ENCODE measurements at places on chromosomes 1 and 21. TPM values are rescaled to one million over a fixed set of nuclear protein-coding genes. Genes with fewer than 3 reads are reported as not detected.

GRCh38 chr1:243470502-243470901 is 214.7 kb downstream of the SDCCAG8 start:
- no peak for DNase-seq

Gene A3GALT2
- polyA plus RNA-seq, result not detected

DNA sequence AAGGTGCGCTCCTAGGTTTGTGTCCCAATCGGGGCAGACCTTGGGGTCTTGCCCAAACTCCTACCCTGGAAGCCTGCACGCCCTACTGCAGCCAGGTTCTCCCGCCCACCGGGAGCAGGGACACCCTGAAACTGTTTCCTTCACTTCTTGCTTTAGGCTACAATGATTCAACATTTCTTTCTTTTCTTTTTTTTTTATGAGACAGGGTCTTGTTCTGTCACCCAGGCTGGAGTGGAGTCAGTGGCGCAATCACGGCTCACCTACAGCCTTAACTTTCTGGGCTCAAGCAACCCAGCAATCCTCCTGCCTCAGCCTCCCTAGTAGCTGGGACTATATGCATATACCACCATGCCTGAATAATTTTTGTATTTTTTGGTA is 75.8 kb downstream of the ITPKB start:
- DNase-seq, result no peak

DNA sequence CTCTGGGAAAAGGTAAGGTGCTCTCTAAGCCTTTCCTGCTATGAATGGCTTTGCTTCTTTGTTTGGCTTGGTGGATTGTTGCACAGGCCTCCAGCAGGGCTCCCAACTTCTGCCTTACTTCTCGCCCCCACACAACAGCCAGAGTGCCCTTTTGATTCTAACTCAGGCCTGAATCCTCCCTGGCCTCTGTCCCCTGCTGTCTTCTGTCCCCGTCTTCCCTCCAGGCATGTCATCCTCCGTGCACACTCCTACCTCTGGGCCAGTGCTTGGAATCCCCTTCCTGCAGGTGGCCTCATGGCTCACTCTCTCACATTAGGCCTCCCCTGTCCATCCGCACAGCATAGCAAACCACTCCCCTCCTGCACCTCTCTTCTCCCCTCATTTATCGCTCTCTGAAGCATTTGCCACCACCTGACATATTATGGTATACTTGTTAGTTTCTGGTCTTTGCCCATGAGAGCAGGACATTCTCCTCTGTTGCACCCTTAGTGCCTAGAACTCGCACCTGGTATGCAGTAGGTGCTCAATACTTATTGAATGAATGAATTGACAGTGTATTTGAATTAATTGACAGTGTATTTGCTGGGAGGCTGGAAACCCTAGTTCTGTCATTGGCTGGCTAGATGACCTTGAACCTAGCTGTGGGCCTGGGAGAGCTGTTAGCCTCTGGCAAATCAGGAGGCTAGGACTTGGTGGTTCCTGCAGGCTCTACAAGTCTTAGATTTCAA is 2.9 kb downstream of the ZDHHC18 start:
- DNase-seq, result no peak

- DNase-seq, result peak; percentile 11
These were observed 15.0 kb upstream of the F5 start for GRCh38 chr1:169601096-169601881.
